ENCODE measurements at places on chromosomes 2 and 18.

- peak; percentile 65 for DNase-seq
Measured at GRCh38 chr2:230225486-230225885, at the start of gene SP140. Gene SP140 (plus strand): TSS chr2:230225736. CDS start chr2:230225845, 109 bp downstream.

DNA sequence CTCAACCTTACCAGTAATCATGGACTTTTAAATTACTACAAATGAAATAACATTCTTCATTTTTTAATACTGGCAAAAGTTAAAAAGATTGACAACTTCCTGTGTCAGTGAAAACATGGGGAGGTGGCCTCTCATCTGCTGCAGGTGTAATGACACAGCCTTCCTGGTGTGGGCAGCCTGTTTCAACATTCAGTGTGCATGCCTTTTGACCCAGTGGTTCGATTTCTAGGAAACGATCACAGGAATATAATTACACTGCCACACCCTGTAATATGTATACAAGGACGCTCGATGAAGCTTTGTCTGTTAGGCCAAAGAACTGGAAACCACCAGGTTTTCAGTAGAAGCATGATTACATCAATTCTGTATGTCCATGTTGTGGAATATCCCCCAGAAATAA is 68.7 kb downstream of the MTHFD2 start:
- peak; percentile 46 for DNase-seq

- no peak for DNase-seq
Measured at GRCh38 chr2:203043226-203043625, 28.6 kb downstream of the NBEAL1 start.

GRCh38 chr2:79041032-79041448 is 15.5 kb downstream of the REG3G start:
- DNase-seq: no peak

DNA sequence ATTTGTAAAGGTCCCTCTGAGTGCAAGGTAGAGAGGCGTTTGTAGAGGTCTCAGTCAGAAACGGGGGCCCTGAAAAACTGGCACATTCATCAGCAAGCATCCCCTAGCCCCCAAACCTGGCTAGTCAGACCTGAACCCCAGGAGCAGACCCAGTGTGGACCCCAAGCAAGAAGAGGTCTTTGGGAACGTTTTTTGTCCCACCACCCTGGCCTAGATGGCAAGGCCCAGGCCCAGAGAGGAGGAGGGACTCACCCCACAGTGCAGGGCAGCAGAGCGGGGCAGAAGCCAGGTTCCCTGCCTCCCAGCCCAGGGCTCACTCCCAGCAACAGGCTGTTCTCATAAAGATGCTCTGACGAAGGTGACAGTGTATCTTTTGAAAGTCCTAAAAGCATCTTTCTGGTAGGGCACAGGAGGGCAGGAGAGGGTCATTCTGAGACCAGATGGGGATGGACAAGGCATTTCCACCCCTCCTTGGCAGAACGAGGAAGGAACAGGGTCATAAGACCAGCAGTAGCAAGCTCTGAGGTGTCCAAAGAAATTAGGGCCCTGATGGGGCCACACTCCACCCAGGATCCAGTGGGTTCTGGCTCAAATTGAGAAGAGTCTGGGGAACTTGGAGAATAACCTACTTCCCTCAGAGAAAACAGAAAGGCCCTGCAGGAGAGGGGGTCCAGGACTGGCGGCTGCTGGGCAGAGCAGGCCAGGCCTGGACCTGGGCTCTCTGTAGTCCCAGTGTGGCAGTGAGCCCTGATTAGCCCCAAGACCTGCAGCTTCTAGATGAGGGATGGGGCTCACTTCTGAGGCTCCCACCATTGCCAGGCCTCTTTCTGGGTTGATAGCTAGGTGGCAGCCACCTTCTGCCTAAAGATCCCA is 18.2 kb downstream of the ADRA2B start:
- DNase-seq: no peak

GRCh38 chr2:62440281-62440946 is 65.6 kb downstream of the TMEM17 start:
- DNase-seq: no peak

GRCh38 chr2:31523871-31524492 is 56.8 kb downstream of the SRD5A2 start:
- DNase-seq: peak; percentile 51

DNA sequence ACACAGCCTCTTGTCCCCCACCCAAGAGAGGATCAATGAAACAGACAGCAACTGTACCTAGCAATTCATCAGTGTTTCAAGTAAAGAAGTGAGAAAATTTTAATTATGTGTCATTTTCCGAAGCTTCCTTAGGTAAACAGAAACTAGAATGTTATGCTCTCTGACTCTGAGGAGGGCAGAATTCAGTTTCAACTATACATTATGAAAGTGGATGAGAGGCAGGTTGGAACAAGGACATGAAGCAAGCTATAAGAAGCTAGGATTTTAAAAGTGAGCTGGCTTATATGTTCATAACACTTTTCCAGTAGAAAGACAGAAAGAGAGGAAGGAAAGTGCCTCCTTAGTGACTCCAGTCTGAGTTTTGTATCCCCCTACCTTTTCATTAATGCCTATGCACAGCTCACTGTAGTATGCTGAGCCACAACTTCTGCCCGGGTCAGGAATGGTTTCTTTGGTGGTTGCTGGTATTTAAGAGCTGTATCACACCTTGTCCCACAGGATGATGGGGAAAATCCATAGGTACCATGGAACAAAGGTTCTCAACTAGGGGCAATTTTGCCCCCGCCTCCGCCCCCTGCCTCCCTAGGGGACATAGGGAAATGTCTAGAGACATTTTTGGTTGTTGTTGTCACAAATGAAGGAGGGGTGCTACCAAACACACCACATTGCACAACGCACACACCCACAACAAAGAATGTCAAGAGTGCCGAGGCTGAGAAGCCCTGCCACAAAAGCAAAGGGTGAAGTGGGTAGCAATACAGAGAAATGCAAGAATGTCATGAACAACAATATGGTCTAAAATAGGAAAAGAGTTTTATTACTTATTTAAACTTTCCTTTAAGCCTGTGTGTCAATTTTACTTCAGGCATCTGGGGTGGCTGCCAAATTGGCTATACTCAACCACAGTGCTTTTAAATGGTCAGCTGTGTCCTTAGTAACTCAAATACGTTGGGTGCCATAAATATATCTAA is 161.0 kb upstream of the ZFP36L2 start:
- DNase-seq: no peak

GRCh38 chr2:26268213-26268612 is 23.5 kb downstream of the HADHB start:
- DNase-seq: no peak

GRCh38 chr2:139067874-139068273 is 287.7 kb upstream of the NXPH2 start:
- no peak for DNase-seq

DNA sequence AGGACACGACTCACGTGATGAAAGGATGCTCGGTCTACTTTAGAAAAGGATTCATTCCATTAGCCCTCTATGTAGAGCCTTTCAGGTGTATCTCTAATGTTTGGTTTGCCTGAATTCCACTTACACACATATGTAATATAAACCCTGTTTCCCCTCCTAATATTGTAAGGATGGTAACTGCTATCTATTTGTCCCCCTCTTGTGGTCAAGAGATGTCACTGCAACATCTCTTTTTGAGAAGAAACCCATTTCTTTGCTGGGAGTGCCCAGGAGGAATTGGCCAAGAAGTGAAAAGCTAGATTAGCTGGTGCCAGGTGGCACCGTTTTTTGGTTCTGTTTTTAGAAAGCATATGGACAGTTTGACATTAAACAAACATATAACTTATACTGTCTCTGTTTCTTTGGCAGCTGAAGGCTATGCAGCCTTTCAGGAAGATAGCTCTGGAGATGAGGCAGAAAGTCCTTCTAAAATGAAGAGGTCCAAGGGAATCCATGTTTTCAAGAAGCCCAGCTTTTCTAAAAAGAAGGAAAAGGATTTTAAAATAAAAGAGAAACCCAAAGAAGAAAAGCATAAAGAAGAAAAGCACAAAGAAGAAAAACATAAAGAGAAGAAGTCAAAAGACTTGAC is 41.2 kb downstream of the RALBP1 start:
- DNase-seq: no peak

- no peak for DNase-seq
Measured at GRCh38 chr2:170140561-170140960, 37.4 kb upstream of the MYO3B start.

DNA sequence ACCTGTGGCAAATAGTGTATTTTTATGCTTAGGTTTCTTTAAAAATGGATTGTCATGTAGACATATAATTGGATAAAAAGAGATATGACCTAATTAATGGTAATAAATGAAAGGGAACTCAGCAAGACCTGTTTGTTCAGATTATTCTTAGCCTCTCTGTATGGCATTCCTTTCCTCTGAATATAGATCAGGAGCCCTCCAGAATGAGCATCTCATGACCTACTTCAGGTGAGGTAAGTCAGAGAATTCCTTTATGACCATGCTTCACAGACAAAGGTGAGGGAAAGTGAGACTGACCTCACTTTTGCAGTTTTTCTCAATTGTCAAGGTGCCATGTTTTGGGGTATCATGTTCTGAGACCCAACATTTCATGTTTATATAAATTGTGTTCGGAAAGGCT is 1744.3 kb upstream of the PIK3C3 start:
- DNase-seq: no peak

GRCh38 chr18:41850781-41851180 is 104.3 kb upstream of the PIK3C3 start:
- DNase-seq: no peak

DNA sequence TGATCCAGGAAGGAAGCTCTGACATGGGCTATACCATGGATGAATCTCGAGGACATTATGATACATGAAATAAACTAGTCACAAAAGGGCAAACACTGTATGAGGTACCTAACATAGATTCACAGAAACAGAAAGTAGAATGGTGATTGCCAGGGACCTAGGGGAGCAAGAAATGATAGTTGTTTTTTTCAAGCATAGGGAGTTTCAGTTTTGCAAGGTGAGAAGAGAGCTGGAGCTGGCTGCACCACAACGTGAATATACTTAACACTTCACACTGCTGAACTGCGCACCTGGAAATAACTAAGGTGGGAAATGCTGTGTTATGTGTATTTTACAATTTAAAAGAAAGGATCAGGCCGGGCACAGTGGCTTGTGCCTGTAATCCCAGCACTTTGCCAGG is 13.2 kb upstream of the AGAP1 start:
- DNase-seq: no peak

GRCh38 chr18:58013241-58014211 is 30.5 kb upstream of the NEDD4L start:
- DNase-seq: no peak

DNA sequence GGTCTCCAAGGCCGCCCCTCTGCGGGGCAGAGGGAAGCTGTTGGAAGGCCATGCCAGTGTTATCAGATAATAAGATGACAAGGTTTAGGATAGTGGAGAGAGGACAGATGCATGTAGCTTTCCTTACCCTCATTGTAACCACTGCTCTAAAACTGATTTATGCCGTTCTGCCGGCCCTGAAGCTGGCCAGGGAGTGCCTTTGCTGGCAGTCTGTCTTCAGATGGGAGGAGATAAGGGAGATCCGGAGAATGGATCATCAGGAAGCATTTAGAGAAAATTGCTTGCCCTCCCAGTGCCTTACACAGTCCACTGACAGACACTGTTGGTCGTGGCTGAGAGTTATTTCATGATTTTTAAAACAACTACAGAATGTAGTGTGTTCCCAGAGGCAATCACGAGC is 35.4 kb upstream of the MYO3B start:
- no peak for DNase-seq

GRCh38 chr18:36702401-36703013 is 126.3 kb downstream of the TPGS2 start:
- DNase-seq: no peak

GRCh38 chr2:181677912-181678586 is 2.3 kb downstream of the NEUROD1 start:
- DNase-seq: peak; percentile 48

GRCh38 chr18:58051765-58052460 is 7.9 kb downstream of the NEDD4L start:
- no peak for DNase-seq
